ENCODE measurements at places on chromosomes 13 and 19.

GRCh38 chr19:48711106-48711662, 8.3 kb downstream of the MAMSTR start:
- DNase-seq: no peak

DNA sequence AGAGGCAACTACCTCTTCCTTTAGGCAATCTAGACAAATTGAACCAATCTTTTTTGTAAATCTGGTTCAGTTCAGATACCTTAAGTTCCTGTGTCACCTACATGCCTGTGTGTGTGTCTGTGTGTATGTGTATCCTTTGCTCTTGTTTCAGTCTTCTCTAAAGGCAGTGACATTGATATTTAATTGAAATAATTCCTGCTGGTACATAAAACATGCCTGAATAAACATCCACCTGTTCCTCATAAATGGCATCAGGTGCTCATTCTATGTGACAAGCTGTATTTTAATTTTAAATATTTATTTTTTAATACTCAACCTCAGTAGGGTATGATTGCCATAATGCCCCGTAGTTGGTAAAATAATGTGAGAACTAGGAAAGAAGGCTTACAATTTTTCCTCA, 1606.4 kb upstream of the PRR20A start:
- DNase-seq: no peak

- DNase-seq: no peak
These were observed 304.8 kb upstream of the MAB21L1 start for GRCh38 chr13:35781036-35782000.

GRCh38 chr19:29810504-29810871, 1.3 kb upstream of the CCNE1 start:
- DNase-seq: peak; percentile 12

DNA sequence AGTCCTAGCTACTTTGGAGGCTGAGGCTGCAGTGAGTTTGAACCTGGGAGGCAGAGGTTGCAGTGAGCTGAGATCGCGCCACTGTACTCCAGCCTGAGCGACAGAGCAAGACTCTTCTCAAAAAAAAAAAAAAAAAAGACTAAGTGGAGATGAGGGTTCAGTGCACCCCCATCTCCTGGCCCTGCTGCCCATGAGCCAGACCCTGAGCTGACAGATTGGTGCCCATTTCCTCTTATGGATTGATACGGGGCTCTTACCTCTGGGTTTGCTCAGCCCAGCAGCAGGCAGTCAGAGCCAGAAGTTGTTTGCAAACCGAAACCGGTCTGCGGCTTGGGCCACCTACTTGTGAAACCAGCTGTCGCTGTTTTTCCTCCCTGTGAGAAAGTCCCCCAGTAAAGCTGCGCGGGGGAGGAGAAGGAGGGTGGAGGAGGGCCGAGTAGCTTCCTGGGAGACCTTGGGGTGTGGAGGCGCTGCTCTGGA, 36.9 kb downstream of the ARRDC2 start:
- peak; percentile 35 for DNase-seq

DNA sequence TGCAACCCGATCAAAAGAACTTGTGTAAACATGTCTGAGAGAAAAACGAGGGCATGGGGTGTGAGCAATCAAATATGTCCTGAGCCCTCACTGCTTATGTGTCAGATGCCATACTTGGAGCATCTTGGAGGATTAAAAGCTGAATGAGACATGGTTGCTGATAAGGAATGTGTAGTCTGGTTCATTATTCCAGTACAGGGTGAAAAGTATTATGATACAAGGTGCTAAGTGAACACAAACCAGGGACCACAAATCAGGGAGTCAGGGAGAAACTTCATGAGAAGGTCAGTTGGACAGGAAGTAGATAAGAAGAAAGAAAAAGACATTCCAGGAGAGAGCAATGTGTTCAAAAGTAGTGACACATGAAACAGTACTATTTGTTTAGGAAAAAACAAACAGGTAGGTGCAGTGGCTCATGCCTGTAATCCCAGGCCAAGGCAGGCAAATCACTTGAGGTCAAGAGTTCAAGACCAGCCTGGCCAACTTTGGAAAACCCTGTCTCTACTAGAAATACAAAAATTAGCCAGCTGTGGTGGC, 2.0 kb upstream of the RCBTB1 start:
- DNase-seq: peak; percentile 26

- DNase-seq: no peak
These were observed 49.0 kb downstream of the TNFRSF19 start for GRCh38 chr13:23619068-23619855.

GRCh38 chr13:109427695-109428094, 358.7 kb downstream of the IRS2 start:
- DNase-seq: no peak

DNA sequence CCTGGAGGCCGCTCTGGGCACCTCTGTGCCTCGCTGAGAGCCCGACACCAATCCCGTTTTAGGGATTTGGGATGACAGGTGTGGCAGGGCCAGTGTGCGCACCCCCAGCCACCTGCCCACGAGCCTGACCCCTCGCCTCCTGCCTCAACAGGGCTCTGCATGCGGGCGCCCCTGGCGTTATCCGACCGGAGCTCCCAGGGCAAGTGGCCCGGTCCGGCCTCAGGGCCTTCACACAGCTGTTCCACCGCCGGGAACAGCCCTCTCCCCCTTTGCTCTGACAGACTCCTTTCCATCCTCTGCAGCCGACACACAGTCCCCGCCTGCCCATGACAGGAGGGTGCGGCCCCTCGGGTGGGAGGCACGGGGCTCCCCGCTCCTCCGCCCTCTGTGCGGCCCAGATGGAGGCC, 7.1 kb upstream of the WDR18 start:
- no peak for DNase-seq

- DNase-seq: no peak
These were observed 910.8 kb upstream of the SLITRK6 start for GRCh38 chr13:86710013-86710412.

- no peak for DNase-seq
These were observed 31.7 kb upstream of the ZNF507 start for GRCh38 chr19:32313569-32314265.

- no peak for DNase-seq
These were observed 456.4 kb downstream of the FGF14 start for GRCh38 chr13:101945435-101945834.

- DNase-seq: peak; percentile 83
These were observed 152.2 kb upstream of the UBL3 start for GRCh38 chr13:30002577-30002976.

GRCh38 chr13:48506092-48506701, 26.7 kb downstream of the RCBTB2 start:
- DNase-seq: no peak

GRCh38 chr13:58080806-58081205, 449.3 kb downstream of the PCDH17 start:
- DNase-seq: no peak

DNA sequence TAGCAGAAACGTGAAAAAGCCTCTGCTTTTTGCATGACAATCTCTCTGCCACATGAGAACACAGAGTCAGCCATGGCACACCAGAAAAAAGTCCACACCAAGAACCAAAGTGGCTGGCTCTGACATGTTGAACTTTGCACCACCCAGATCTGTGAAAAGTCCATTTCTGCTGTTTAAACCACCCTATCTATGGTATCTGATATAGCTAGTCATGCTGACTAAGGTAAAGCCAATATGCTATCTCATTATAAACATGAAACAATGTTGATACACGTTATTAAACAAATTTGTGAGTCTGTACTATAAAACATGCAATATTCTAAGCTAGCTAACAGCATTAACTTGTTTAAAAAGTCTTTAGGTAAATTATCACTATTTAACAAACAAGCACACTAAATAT, 21.0 kb upstream of the ZNF432 start:
- no peak for DNase-seq

GRCh38 chr19:10191347-10191746, 3.4 kb downstream of the DNMT1 start:
- DNase-seq: peak; percentile 74

GRCh38 chr13:51557875-51558612, 26.2 kb upstream of the WDFY2 start:
- peak; percentile 88 for DNase-seq

DNA sequence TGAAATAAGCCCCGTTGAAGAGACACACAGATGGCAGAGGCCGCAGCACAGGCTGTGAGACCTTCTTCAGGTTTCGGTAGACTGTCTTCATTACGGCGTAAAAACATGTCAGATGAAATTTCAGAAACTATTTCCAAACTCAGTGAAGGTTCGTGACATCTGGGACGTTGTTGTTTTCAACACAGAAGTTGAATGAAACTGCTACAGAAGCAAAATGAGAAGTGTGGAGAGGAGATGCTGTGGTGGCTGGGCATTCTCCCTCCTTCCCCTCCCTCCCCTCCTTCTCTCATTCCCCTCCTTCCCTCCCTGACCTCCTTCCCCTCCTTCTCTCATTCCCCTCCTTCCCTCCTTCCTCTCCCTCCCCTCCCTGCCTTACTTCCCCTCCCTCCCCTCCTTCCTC, 113.6 kb downstream of the ATP11A start:
- DNase-seq: no peak

DNA sequence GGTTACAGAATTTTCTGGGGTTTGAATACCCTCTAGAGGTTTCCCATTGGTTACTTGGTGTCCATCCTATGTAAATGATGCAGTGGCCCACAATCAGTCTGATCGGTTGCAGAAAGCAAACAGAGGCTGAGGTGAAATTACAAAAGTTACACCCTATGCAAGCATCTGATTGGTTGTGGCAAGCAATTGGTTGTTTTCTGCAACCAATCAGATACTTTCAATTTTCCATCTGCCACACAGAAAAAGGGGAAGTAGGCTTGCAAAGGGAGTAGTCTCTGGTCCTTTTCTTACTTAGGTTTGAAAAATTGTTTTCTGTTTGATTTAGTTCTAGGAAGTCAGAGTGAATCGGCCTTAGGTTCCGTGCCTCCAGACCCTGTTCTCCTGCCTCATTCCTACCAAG, 93.1 kb downstream of the WTIP start:
- DNase-seq: no peak

GRCh38 chr13:23386533-23386932, 47.0 kb downstream of the SACS start:
- DNase-seq: no peak

GRCh38 chr19:55539090-55539984, 2.4 kb upstream of the SBK2 start:
- no peak for DNase-seq

DNA sequence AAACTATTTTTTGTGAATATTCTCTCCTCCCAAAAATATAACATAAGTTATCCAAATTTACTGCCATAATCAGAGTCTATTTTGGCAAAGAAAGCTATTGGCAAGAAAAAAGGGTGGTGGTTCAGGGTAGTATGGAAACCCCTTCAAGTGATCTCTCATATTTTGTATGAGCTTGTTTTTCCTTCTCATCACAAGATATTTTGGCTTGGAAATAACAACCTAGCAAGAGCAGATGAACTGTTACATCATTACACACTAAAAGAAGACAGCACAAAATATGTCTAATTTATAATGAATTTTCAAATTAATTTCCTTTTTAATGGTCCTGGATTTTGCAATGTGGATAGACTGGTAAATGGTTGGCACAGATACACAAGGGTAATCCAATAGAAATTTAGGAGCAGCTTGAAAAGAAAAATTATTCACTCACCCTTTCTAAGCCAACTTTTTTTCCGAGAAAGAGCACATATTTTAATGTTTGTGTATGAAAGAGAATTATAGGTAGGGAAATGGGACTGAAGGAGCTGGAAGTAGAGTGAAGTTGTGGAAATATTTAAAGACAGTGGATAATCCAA, 225.1 kb downstream of the EFNB2 start:
- no peak for DNase-seq

- no peak for DNase-seq
These were observed 14.2 kb upstream of the RASA3 start for GRCh38 chr13:114146629-114147028.

GRCh38 chr19:4102339-4103079, 21.4 kb downstream of the MAP2K2 start:
- no peak for DNase-seq

DNA sequence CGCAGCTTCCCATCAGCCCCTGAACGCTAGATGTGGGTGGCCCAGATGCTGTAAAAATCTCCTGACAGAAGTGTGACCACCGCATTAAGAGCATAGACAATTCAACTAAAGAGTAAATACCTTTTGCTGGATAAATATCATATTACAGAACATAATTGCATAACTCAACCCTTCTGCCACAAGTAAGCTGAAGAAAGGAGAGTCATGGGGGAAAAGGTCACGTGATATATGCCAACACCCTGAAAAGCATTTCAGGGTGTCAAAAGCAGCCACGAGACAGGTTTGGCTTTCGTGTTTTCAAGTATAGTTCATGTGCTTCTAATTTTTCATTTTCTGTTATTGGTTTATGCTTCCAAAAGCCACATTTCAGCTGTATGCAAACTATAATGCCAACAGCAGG, 71.3 kb downstream of the LHFPL6 start:
- peak; percentile 9 for DNase-seq

DNA sequence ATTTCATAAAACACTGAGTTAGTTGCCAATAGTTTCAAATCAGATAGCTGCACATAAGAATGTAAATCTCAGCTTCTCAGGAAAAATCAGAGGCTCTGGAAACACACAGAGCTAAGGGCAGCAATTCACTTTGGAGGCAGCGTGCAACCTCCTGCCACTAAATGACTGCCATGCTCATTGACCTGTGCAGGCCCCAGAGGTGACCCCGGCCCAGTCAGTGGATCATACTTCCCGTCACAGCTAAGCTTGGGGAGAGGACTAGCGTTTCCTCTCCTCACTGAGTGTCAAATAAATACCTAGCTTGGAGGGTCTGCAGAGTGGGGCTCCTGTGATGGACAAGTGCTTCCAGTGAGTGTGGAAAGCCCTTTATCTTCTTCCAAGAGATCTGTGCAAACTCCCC, 67.2 kb downstream of the UQCRFS1 start:
- DNase-seq: no peak

GRCh38 chr19:49333811-49334288, 1.4 kb upstream of the CD37 start:
- no peak for DNase-seq

DNA sequence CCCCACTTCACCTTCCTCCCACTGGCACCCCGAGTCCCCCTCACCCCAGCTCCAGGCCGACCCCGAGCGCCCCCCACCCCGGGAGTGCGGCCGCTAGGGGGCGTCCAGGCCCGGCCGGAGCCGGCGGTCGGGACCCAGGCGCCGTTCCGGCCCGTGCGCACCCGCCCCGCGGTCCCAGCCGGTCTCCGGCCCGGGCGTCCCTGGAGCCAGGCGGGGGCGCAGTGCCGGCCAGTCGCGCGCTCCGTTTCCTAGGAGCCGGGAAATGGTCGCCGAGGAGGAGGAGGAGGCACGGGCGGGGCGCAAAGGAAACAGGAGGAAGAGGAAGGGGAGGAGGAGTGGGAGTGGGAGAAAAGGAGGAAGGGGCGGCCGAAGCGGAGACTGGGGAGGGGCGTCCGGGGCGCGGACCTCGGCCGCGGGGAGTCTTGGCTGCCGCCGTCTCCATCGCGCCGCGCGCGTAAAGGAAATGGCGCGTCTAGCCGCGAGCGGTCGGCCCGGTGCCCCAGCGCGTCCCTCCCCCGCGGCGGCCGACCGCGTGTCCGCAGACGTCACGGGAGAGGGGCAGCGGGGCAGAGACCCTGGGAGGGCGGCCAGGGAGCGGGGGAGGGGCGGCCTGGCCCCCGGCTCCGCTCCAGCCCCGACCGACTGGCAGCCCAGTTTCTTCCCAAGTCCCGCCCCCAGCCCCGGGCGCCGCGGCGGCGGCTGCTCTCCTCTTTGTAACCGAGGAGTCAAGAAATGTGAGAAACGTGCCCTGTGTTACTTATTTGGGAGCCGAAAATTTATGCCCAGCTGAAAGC, 1.1 kb upstream of the KCTD15 start:
- DNase-seq: peak; percentile 71

Data from HFFc6 (cell line).